ENCODE measurements at places on chromosomes 12 and 14.

DNA sequence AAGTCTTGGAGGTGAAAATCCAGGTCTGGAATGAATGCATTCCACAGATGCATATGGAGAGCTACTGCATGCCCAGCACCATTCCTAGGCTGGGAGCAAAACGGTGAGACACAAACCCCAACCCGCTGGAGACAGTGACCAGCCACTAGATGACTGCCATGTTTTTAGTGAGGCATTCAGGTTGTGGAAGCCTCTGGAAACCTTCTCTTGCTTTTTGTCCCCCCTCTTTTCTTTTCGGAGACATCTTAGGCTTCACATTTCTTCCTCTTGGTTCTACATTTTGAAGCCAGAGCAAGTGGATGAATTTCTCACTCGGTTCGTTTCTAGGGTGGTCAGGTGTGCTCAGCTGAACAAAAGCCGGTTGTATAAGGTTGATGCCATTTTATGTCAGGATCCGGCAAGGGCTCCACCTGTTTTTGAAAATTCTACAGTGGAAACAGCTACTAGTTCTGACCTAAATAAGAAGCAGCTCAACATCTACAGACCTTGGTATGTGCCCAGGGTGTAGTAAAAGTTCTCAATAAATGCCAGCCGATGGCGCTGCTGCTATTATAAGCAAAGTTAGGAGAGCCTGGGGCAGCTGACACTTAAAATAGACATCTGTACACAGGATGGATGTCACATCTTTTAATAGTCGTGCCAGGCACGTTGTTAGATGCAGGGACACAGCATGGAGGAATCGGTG is 1.8 kb upstream of the ZNF839 start:
- DNase-seq, result no peak

- DNase-seq, result no peak
Observed at GRCh38 chr12:104138797-104139152, 765 bp upstream of the NFYB start.

DNA sequence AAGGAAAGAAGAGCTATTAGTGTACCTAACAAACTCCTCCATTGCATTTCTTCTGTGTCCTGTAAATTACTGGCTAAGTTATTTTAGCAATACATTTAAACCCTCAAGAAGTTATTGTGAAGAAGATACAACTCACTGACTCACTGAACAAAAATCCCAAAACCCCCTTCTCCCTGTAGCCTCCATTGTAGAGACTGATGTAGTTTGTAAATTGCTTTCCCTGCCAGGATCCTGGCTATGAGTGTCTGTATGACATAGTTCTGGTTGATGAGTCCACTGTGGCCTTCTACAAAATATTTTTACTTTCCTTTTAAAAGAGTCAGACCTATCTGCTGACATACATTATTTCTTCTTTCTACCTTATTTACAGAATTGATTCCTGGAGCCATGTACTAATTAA is 155.6 kb downstream of the SLC6A15 start:
- no peak for DNase-seq

GRCh38 chr14:67389811-67390534 is 22.0 kb downstream of the PLEK2 start:
- DNase-seq, result no peak

GRCh38 chr12:3770891-3771290 is 18.0 kb upstream of the CRACR2A start:
- no peak for DNase-seq

DNA sequence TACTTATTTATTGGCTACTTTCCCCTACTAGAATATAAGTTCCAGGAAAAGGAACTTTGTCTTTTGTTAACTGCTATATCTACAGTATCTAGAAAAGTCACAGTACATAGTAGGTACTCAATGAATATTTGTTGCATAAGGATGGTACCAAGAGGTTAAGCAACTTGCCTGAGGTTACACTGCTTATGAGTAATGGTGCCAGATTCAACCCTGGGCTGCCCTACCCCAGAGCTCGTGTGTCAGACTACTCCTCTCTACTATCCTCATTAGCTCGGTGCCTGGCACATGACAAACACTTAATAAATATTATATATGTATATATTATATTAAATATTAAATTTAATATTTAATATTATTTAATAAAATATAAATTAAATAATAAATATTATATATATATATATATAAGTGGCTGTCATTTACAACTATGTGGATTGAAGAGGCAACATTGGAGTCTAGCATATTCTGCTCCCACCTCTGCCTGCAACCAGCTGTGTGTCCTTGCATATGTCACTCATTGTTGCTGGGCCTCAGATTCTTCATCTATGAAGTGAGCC is 25.4 kb downstream of the UTP20 start:
- no peak for DNase-seq

- no peak for DNase-seq
Observed at GRCh38 chr12:53004582-53004981, 1.7 kb upstream of the EIF4B start.

- no peak for DNase-seq
Observed at GRCh38 chr12:913919-914698, 35.4 kb downstream of the RAD52 start.

GRCh38 chr14:76698631-76699030 is 62.6 kb upstream of the VASH1 start:
- no peak for DNase-seq

GRCh38 chr14:72678356-72678755 is 215.5 kb downstream of the DPF3 start:
- DNase-seq, result no peak

DNA sequence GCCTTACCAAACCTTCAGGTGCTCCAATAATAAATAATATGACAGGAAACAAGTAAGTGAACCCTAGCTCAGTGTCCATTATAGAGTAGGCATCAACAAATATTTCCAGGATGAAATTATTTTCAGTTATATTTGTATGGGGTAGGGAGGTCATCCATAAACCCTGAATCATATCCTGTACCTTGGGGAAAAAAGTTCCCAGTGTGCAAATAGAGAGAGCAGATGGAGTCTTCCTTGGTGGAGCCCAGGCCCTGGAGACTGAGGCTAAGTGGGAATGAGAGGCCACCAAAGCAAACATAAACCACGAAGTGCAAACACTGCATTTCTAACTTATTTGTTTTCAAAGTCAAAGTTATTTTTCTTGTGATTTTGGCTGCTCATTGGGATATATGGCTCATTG is 8.5 kb upstream of the ERP27 start:
- no peak for DNase-seq

DNA sequence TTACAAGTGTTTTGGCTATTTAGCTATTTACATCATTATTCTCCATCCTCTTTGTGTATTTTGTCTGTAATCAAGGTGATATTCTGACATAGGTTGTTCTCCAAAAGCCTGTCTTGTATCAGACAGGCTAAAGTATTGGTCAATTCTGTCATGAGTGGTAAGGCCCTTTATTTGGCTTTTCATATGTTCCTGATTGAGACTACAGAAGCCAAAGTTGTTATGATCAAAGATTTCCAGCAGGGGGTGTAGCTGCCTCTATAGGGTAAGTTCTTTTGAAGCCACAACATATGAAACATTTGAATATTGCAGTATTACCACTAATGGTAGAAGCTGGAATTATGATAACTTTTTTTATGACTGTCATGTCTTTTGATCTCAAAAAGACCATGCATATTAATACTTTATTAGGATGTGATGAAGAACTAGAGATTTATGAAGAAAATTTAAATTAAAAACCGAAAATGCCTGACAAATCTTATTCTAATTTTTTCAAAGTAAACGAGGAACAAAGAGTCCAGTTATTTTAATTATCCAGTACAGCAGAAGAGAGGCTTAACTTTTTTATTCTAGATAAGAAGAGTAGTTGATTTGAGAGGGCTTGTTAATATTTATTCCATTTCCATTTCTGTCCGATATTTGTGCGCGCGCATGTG is 3.4 kb upstream of the ARHGAP5 start:
- DNase-seq, result no peak

- no peak for DNase-seq
Observed at GRCh38 chr12:106019144-106019543, 119.6 kb downstream of the NUAK1 start.

DNA sequence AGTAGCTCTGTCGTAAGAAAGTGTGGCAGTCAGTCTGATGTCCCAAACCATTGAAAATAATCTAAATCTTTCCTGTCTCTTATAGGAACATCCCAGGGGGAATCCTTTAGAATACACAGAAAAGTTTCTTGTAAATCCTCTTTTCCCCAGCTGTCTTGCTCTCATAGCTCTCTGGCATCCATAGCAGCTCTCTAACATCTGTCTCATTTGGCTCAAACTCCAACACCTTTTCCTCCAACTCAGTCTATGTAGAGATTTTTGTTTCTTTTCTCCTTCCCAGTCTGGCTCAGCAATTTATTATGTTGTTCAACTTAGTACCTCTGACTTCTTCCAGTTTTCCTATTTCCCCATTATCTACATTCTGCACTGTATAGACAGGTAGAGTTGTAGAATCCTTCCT is 84.4 kb upstream of the NEDD1 start:
- DNase-seq, result no peak

- no peak for DNase-seq
Observed at GRCh38 chr14:94117856-94118255, 7.3 kb downstream of the IFI27 start.

DNA sequence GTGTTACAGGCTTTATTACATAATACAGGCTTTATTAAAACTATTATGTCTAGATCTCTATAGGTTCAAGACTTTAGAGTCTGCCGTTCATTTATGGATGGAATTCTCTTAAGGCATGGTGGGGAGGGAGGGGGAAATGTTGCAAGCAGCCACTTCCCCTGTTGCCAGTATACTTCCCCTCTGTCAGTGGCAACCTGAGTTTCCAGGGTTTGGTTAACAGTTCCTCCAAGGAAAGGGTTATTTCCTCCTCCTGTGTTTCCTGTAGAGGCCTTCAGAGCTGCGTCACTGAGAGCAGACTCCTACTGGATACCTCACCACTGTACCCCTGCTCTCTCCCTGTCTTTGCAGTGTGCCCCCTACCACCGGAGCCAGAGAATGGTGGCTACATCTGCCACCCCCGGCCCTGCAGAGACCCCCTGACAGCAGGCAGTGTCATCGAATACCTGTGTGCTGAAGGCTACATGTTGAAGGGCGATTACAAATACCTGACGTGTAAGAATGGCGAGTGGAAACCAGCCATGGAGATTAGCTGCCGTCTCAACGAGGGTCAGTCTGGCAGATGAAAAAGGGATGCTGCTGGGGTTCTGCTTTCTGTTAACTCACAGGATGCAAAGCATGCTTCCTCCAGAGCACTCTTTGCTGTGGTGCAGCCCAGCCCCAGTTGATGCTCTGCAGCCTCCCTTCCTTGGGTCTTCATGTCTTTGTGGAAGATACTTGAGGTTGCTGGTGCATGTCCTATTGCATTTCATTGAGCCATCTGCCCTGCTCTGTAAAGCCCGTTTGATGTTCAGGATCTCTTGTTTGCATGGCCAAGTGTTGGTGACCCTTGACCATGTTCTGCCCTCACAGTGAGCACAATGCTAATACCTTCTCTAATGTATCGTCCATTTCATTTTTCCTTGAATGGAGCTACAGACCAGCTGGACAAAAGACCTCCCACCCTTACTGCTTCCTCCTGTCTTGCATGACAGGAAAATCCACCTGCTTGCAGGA is 63.6 kb upstream of the SRSF5 start:
- no peak for DNase-seq

DNA sequence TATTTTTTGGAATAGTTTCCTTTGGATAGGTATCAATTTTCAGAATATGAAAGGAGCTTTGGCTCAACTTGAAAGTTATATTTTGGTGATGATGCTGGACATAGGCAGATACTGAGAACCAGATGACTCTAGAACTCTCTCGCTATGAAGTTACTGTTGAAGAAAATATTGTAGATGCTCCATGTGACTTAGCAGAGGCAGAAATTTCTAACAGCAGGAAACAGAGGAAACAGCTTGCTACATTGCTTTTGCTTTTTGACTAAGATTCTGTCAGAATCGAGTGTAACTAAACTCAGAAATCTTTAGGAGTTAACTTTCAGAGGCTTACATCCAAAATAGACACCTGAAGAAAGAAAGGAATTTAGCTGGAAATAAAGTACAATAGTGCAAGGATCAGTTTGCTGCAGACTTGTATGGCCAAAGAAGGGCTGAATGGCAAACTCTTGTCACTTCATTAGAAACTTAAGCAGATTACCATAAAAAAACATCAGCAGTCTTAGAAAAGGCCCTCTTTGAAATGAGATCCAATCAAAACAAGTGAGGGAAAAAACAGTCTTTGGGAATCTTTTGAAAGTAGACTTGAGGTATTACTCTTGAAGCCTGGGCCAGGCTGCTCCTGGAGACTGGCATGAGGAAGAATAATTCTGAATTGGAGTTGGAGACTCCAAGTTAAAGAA is 911.8 kb downstream of the FSCB start:
- DNase-seq, result no peak

DNA sequence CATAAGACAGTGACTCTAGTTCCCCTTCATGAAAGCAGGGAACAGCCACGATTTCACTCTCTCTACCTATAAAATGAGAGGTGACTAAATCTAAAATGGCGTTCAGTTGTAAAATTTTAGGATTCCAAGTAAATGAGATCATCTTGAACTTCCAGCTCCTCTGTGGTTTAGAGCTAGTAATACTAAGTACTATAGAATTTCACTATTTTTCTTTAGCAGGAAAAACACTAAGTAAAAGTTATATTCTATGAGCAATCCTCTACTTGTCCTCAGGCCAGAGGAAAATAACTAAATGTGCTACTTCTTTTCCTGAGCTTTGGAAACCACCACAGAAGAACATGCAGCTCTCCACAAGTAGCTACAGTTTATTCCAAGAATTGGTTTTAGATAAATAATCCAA is 55.6 kb downstream of the NIN start:
- DNase-seq, result no peak

- no peak for DNase-seq
Observed at GRCh38 chr14:56807386-56808109, 2.7 kb downstream of the OTX2 start.

DNA sequence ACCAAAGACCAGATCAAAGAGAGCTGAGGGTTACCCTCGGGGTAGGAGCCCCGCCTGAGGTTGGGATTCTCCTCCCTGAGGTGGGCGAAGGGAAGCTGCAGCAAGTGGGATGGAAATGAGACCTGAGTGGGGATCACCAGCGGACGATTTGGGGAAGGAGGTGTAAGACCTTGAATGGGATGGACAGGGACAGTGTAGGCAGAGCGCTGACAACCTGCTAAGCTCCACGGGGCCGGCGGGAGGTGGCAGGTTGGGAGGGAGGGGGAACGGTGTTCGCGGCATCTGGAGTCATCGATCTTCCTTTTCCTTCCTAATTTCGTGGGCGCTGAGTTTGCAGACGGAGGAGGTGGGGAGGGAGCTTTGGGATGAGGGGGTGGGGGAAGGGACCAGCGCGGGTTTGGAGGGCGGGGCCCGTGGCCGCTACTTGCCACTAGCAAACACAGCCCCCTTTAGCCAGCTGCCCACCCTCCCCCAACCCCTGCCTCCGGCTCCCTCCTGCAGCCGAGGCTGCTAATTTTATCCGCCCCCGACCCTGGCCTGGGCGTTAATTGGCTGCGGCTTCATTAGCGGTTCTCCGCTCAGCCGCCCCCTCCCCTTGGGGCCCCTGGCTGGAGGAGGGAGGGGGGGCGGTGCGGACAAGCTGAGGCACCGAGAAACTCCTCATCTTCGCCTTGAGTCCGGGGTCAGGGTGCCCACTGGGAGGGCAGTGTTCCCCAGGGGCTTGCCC is 2.8 kb upstream of the SHMT2 start:
- DNase-seq, result no peak

All from activated effector memory CD4-positive, alpha-beta T cell treated with Interleukin-2 at 50 U/mL for 16 hours (primary cell).